Activated T-cell treated with anti-CD3 and anti-CD28 coated beads for 48 hours (primary cell): ENCODE measurements at places on chromosomes 1 and 21.

DNA sequence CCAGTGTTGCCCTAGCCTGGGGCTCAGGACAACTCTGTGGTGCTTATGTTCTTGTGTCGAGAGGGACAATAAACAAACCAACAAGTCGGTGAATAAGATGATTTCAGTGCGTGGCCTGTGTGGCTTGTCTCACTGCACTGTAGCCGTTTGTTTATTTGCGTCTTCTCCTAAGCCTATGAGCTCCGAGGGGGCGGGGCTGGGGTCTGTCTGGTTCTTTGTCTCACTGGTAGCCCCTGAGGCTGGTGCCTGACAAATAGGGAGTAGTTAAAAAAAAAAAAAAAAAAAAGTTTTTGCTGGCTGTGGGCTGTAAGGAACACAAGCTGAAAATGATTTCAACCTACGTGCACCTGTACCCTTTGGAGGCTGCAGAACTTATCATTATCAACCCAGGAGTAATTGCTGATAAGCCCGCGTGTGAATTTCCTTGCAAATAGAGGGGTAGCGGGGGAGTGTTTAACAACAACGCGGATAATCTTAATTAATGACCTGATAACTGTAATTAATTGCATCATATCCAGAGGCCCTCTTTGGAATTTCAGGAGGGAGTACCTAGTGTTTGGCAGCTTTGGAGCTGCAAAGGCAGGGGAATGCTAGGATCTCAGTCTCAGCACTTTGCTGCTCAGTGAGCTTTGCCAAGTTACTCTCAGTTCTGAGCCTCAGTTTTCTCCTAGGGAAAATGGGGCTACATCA is 925 bp upstream of the ARHGEF10L start:
- no peak for DNase-seq

GRCh38 chr1:150764617-150765101 is 919 bp downstream of the CTSS start:
- no peak for DNase-seq

DNA sequence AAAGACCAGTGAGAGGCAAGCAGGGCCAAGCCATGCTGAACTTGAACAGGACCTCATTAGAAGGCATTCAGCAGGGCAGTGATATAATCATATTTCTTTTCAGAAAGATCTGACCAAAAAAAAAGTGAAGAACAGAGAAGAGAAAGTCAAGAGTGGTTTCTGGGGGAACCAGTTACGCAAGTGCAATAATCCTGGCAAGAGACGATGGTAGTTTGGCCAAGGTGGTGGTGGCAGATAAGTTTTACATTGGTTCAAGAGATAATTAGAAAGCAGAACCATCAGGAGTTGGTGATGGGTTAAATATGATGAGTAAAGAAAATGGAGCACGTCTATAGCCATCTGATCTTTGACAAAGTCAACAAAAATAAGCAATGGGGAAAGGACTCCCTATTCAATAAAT is 54.3 kb downstream of the ZSWIM5 start:
- DNase-seq: no peak

DNA sequence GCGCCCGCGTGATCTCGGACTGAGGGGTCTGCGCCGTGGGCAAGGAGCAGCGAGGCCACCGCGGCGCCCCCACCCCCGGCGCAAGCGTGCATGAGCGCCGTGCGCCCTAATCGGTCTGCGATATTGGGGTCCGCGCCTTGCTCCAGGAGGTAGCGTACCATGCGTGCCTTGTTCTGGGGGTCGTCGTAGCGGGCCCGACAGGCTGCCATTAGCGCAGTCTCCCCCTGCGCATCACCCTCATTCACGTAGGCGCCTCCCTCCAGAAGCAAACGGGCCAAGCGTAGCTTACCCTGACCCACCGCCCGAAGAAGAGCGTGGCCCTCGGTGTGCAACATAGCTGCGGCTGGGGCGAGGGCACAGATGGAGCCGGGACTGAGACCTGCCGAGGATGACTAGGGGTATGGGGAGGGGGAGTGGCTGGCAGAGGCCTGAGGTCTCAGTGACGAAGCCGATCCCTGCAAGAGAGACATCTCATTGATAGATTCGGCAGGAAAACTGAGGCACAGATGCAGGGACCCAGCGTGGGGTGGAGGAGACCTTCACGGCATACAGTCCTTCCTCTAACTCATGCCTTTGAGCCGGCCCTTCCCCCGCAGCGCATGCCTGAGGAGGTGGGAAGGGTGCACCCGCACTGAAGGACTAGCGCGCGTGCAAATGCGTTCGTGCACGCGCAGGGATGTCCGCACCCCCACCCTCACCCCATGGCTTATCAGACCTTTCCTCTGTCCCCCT is 2.8 kb downstream of the ANKRD34A start:
- DNase-seq: peak; percentile 59

GRCh38 chr1:110596312-110596711 is 9.8 kb downstream of the KCNA2 start:
- no peak for DNase-seq

GRCh38 chr1:105793536-105794146 is 1262.8 kb upstream of the PRMT6 start:
- no peak for DNase-seq
